ENCODE measurements at places on chromosomes 5 and 9.
A peak's percentile ranks its signal among the peaks of the same experiment; 100 is the strongest.

DNA sequence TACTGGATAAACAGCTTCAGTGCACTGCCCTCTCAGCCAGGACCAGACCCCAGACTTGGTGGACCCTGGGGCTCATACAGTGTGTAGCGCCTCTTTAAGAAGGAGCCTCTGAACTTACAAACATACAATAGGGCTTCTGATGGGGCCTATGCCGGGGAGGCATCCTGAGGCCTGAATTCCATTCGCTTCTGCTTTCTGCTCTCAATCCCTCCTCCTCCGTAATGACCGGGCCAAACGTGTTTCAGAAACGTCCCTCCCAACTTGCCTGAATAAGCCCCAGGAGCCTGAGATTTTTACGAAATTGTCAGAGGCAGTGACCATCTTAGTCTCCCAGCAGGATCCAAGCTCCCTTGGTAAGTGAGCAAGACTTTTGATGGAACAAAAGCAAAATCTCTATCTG is 128.1 kb upstream of the BOD1 start:
- no peak for DNase-seq

GRCh38 chr9:106019039-106019680 is 324.8 kb downstream of the TMEM38B start:
- DNase-seq, result no peak

DNA sequence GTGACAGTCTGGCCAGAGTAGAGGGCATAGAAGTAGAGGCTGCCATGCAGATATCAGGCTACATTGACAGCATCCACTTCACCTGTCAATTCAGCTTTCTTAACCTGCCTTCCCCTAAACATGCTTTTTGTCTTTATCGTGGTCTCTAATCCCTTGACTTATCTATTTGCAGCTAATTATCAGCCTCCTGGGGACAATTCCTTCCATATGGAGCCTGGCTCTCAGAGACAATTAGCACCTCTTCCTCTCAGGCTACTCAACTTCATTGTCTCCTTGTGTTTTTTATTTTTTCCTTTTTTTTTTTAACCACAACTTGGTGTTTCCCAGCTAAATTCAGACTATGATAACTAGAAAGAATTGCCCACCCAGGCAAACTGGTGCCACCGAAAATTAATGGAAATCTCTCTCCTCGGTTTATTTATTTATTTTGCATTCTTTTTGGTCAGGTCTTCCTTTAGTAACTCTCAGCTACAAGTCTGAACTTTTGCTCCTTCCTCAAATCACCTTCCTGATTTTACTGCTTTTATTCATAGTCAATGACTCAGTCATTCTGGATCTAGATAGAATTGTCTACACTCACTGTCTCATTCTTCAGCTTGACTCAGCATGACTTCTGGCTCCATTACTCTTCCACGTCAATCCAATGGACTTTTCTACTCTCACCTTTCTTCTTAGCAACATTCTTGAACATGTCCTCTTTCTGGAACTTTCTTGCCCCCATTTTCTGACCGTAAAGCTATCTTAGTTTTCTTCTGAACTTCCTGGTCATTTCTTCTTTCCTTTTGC is 63.0 kb upstream of the BASP1 start:
- no peak for DNase-seq

DNA sequence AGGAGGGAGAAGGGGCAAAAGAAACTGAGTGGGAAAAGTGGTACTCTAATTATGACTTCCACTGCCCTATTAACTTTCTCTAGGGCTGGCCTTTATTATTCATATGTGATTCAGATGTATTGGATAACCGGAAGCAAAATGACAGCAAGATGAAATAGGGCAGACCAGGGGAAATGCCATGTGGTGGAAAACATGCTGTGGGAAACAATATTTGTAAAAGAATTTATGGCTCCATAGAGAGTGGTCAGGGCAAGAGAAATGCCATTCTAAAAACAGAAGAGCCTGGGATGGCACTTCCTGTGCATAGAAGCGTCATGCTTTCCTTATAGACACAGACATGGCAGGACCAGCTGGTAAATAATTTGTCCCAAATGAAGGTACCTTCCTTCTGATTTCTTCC is 67.7 kb downstream of the MEGF10 start:
- no peak for DNase-seq

GRCh38 chr5:109223531-109223930 is 186.2 kb downstream of the PJA2 start:
- no peak for DNase-seq

DNA sequence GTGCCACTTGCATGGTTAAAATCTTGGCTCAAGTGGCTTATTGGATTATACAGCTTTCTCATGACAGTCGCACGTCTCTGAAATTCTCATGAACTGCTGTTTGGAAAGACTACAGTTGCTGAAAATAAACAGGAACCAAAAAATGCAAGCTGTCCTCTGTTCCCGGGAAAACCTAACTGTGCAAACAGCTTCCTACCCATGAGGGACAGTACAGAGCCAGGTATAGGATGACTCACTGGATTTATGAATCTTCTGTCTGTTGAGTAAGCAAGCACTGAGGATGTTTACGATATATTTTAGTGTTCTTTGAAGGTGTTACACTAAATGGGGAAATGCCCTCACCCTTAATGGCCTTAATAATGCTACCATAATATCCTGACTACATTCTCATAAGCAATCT is 380.3 kb upstream of the TNC start:
- DNase-seq, result no peak

- no peak for DNase-seq
Observed at GRCh38 chr5:166962461-166962860, 1329.0 kb upstream of the WWC1 start.

GRCh38 chr5:140220032-140220697 is 45.2 kb downstream of the CYSTM1 start:
- no peak for DNase-seq

DNA sequence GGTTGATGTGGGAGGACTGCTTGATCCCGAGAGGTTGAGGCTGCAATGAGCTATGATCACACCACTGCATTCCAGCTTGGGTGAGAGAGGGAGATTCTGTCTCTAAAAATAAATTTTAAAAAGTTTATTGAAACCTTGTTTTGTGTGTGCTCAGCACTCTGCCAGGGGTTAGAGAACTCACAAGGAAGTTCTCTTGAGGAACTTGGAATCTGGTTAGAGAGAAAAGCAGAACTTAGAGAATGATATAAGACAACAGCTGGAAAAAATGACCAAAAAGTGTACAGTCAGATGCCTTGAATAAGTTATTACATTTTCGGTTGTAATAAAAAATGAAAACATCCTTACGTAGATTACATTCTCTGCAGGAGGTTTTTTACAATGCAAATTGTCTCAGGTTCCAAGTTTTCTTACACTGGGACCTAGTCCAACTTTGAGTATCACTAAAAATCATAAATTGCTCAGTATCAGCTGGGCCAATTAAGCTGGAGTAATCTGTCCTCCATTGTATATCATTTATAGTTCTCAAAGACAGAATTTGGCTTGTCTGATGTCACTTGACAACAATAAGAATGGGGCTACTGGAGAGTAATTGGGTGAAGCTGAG is 21.7 kb upstream of the TENT2 start:
- DNase-seq, result no peak

- DNase-seq, result no peak
Observed at GRCh38 chr5:28961816-28962215, 1923.4 kb upstream of the CDH9 start.

GRCh38 chr5:145027286-145027685 is 807.9 kb downstream of the PRELID2 start:
- no peak for DNase-seq

GRCh38 chr5:43041669-43042175 is 1.6 kb upstream of the ANXA2R start:
- peak; percentile 71 for DNase-seq

DNA sequence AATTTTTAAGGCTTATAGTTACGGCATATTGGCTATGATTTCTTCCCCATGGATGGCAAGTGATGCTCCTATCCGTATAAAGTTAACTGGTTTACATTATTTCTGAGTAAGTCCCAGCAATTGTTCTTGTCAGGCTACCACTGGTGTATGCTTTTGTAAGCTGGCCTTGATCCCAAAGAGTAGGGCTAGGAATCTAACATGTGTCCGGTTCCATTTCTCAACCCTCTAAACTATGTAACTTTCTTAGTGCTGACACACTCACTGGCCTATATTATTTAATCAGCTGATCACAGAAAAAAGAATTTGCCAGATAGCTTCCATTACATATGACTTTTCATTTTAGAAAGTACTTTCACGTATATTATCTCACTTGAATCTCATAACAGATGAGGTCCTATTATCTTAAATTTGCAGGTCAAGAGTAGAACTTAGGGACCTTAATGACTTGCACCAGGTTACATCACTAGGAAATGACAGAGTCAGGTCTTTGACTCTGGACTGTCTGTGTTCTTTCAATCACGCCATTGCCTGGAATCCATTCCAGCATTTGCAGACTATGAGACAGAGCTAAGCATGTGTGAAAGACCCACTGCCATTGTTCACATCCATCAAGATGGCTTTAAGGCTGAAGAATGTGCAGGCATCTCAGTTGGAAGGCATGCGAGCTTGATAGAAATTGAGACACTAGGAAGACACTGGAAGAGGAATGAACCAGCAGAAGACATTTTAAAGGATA is 362.9 kb downstream of the ARRDC3 start:
- DNase-seq, result no peak

- no peak for DNase-seq
Observed at GRCh38 chr5:82023644-82024043, 51.8 kb downstream of the ATG10 start.

DNA sequence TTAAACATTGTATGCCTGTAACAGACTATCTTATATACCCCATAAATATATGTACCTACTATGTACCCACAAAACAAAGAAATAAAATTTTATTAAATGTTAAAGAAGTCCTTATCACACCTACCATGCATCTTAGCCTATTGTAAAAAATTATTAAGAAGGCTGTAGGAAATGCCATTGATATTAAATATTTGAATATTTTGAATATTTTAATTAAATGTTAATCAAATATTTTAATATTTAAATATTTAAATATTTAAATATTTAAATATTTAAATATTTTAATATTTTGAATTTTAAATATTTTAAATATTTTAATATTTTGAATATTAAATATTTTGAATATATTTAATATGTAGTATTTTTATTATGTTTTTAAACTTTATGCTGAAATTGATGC is 331.5 kb upstream of the ATP10B start:
- DNase-seq, result no peak

DNA sequence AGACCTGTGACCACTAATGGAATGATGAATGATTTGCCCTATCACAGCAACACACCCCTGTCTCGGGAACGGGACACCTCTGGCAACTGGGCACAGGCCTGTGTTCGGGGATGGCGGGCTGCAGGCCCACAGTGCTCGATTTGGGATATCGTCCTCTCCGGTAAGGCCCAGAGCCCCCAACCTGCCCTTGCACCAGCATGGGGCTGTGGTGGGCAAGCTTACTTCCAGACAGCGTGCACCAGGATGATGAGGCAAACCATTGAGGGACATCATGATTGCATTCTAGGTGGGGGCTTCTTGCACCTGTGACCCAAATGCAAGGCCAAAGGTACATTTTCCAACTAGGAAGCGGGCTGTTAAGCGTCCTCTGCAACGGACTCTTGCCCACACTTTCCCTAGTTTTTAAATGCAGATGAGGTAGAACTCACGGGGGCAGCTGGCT is 275.4 kb downstream of the FSTL4 start:
- DNase-seq, result no peak

DNA sequence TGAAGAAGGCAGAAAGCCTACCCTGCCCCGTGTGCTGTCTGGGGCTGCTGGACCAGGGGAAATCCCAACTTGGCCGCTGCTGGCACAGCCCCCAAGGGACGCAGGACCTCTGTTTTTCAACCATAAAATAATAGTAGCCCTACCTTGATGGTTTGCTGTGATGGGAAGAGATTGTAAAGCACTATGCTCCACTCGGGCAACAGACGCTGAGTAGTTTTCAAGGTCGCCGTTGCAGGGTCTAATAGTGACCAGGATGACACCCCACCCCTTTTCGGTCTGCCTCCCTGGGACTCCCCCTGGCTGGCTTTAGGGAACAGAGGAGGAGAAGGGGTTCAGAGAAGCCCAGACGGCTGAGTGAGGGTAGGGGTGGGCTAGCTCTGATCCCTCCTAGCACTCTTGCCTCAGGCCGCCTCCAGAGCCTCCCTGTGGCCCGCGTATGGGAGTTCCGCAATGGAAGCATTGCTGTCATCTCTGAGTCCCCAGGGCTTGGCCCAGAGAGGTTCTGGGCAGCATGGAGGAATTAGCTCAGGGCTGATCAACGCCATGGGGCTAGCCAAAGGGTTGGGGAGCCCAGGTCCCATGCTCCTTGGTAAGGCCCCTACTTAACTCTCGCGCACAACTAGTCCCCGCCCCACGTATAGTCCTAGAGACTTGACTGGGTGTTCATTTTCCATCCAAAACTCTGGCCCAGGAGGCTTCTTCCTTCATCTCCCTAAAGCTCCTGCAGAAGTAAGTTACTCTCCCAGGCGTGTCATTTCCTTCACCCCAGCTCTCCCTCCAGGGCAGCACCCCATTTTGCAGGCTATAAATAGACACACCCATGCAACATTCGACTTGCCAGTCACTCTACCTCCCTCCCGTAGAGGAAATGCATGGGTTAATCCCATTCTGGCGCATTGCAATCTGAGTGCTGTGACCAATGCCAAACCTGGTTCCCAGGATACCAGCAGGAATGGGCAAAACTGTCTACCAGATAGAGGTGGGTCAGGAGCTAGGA is 1.1 kb upstream of the IRF1 start:
- DNase-seq, result peak; percentile 42

DNA sequence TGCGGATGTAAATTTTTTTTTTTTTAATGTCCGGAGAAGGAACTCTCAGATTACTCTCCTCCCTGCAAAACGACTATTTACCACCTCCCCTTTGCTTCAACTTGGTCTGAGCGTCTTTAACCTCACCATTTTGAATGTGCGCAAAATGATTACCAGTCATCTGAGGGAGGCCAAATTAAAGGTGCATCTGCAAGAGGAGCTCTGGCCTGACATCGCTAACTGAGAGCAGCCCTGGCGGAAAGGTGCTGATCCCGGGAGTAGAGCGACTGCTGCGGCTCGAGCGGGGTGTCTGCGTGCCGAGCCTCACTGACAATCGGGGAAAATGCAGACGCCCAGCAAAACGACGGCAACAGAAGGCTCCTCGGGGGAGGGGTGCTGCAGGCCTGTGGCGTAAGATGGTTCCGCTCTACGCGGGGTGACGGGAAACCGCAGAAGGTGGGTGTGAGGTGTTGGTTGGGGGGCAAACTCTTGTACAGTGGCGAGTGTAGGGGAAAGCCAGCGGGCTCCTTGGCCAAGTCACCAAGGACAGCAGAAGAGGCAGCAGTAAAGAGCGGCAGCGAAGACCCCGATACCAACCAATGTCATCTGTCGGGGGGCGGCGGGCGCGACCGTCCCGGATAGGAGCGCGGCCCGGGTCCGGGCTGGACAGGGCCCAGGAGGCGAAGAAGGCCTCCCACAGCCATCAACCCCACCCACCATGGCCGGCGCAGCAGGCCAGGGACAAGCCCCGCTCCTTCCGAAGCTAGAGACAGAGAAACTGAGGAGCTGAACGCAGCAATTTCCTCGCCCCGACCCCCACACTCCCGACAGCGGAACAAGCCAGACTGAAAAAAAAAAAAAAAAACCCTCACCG is 557 bp downstream of the PJA2 start:
- DNase-seq, result peak; percentile 85

GRCh38 chr5:8474569-8474930 is 605.6 kb downstream of the MTRR start:
- DNase-seq, result no peak

- DNase-seq, result no peak
Observed at GRCh38 chr9:136193127-136193890, 11.6 kb downstream of the LHX3 start.

- no peak for DNase-seq
Observed at GRCh38 chr9:123320814-123321213, 35.2 kb upstream of the CRB2 start.

Measured in activated CD4-positive, alpha-beta T cell treated with anti-CD3 and anti-CD28 coated beads for 48 hours (primary cell).